ENCODE measurements at places on chromosomes 5 and 9.

DNA sequence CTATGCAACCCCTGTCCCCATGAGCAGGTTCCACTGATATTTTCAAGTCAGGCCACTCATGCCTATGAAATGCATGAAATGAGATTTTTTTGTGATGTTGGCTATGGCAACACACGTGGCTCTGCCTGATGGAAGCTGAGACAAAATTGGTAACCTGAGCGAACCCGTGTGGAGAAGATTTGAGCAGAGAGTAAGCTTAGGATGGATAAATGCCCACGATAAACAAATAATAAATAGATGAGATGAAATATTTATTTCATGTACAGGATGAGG is 153.4 kb upstream of the IER5L start:
- DNase-seq = no peak

- no peak for DNase-seq
Observed at GRCh38 chr9:68599826-68600225, 59.1 kb upstream of the TMEM252 start.

GRCh38 chr5:178068293-178068692 is 45.0 kb upstream of the N4BP3 start:
- DNase-seq = no peak

DNA sequence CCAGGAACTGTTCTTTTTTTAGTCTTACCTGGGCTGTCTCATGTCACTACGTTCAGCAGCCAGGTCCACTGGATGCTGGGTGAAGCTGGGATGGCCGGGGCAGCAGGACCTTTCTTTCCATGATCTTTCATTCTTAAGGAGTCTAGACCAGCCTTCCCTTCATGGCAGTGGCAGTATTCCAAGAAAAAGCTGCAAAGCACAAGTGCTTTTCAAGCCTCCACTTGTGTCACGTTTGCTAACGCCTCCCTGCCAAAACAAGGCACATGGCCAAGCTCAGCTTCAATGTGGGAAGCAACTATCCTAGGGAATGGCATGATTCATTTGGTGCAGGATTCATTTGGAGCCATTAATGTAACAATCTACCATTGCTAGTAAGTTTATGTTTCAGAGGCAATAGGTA is 94.8 kb downstream of the RCL1 start:
- no peak for DNase-seq

- no peak for DNase-seq
Observed at GRCh38 chr9:106314476-106314875, 548.5 kb upstream of the ZNF462 start.

DNA sequence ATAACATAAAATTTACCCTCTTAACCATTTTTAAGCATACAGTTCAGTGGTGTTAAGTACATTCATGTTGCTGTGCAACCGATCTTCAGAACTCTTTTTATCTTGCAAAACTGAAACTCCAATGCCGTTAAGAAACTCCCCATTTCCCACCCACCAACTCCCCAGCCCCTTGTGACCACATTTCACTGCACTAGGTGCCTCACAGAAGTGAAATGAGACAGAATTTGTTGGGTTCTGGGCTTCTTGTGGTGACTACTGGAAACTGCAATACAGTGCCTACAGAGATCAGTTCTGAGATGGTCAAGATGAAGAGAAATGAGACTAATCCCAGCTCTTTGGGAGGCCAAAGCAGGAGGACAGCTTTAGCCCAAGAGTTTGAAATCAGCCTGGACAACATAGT is 202.1 kb upstream of the SLC30A5 start:
- no peak for DNase-seq

DNA sequence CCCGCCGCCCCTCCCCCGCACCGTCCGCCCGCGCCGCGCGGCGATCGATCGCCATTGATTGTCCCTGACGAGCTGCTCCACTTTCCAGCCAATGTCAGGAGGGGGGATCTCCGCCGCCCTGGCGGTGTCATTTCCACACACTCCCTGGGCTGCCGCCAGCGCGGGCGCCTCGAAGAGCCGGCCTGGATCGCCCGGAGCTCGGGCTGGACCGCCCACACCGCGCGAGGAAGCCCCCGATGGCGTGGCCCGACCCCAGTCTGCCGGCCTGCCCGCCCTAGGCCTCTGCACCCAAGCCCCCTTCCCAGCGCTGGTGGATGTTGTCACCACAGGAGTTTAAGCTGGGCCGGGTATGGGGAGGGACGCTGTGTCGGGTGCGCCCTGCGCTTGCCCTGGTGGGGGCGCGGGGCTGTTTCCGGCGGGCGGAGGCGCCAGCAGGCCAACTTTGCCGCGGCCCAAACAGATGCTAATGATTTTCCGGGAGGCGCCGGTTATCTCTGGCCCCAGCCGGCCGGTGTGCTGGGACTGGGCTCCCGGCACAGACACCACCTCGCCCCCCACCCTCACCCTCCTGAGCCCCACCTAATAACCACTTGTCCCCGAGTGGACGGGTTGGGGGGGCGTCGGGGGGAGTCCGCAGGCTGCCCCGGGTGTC is 10.6 kb upstream of the CXXC5 start:
- DNase-seq = no peak

GRCh38 chr5:172335721-172336120 is 52.2 kb upstream of the UBTD2 start:
- no peak for DNase-seq

DNA sequence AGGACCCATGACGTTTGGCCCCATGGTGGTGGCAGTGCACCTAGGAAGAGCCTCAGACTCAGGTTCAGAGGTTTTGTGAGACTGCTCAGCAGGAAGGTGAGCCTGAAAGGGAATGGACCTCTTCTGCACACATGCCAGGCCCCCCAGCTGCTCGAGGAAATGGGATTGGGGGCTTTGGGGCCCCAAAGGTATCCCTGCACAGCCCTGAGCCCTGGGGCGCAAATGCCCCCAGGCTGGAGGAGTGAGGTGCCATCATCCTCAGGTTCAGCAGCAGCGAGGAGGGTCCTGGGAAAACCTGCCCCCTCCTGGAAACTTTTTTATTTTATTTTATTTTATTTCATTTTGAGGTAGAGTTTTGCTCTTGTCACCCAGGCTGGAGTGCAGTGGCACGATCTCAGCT is 171.8 kb upstream of the MVB12B start:
- DNase-seq = no peak

Measured in activated CD4-positive, alpha-beta T cell treated with anti-CD3 and anti-CD28 coated beads for 24 hours (primary cell).